ENCODE measurements at places on chromosomes 4 and X.

DNA sequence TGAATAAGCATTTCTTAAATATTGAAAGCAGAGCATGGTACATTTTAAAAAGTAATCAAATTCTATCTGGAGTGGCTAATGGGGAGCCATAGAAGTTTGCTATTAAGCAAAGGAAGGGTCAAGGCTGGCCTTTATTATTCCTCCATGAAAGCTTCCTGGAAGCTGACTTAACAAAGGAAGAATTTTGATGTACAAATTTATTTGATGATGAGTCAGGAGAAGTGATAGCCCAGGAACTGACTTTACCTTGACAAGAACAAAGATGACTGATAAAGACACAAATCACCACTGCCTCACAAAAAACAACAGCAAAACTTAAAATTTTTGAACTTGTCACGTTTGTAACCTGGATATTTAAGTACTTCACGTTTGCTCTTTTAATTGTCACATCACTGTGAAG is 872.1 kb downstream of the PCDH7 start:
- DNase-seq, result no peak

- no peak for DNase-seq
These were observed 25.4 kb downstream of the COL4A6 start for GRCh38 chrX:108412783-108413182.

- no peak for DNase-seq
These were observed 396.8 kb downstream of the PACRGL start for GRCh38 chr4:21097026-21097425.

- DNase-seq, result no peak
These were observed 27.8 kb downstream of the FRYL start for GRCh38 chr4:48752246-48752645.

- DNase-seq, result no peak
These were observed 10.5 kb downstream of the SORBS2 start for GRCh38 chr4:185801471-185801870.

GRCh38 chr4:152634110-152634760 is 45.6 kb downstream of the TMEM154 start:
- DNase-seq, result no peak

DNA sequence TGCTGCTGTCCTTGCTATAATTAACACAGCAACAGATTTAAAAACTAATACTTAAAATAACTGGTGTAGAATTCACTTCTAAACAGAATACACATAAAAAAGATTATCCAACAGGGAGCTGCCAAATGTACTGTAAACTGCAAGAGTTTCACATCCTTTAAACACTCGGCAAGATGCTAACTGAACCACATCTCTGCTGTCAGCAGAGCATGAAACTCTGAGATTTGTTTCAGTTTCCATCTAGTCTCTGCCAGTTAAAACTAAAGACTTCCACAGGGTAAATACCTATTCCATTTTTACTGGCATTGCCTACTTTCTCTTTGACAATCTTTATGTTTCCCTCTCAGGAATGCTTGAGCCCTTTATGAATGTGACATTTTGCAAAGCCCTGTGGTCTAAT is 127.7 kb downstream of the SLC7A11 start:
- no peak for DNase-seq

DNA sequence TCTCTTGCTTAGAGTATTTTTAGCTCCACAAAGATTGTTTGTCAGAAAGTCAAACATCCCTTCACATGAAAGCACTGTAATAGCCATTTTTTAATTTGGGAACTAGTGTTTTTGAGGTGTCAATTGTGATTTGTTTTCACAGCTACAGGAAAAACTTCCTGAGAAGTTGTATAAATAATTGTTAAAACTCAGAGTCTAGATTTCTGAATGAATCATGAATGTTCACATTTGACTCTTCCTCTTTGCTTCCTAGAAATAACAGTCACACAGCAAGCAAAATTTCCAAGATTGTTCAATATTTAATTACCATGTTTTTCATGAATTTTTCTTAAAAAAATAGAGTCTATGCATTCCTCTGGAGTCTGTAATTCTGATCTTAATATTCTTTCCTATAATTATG is 156.9 kb upstream of the SLC7A11 start:
- no peak for DNase-seq

DNA sequence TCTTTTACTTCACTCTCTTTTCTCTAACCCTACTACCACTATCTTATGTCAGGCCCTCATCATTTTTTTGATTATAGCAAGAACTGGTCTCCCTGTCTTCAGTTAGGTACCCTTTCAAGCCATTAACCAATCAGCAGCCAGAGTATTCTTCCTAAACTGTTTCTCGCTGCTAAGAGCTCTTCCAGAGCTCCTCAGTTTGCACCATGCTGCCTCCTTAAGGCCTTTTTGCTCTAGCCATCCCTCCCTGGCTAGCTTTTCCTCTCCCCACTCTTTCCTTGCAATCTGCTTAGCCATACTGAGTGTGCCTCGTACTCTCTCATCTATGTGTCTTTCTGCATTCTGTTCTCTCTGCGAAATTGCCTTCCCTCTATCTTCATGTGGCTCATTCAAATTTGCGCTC is 32.9 kb downstream of the KIF4A start:
- DNase-seq, result no peak

- no peak for DNase-seq
These were observed 12.7 kb downstream of the ART3 start for GRCh38 chr4:76087007-76087769.

DNA sequence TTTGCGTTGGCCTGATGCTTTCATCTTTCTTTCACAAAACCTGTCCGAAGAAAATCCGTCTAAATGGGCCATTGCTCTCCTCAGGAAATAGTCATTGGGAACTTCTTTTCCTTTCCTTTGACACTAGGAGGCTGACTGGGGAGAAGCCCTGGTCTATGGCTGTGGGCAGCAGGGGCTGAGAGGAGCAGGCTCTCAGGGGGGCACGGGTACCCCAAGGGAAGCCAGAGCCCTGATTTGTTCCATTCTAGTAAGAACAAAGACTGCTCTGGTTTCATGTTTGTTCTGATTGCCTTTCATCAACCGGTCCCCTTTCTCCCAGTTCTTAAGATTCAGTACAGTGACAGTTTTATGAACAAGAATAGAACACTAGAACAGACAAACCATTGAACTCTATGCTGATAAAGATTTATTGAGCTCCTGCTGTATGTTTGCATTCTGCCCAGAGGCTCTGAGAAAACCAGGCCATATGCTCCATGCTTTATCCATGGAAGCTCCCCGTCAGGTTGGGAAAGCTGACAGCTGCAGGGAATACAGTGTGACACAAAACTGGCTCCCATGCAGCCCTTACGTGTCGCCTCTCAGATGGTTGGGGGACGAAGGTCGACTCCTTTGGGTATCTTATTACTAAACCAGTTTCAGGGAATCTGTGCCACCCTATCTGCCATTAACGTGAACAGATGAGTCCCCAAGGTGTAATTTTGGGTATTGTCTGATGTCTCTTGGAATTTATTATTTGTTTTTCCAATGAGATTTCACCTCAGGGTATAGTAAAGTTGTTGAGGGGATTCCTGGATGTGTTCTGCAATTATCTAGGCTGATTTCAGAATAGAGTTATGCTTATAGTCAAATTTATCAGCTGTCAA is 72.4 kb upstream of the MSANTD1 start:
- no peak for DNase-seq

- DNase-seq, result no peak
These were observed 329.3 kb upstream of the RPS6KA3 start for GRCh38 chrX:20595928-20596575.

GRCh38 chrX:7635604-7636003 is 207.4 kb upstream of the VCX start:
- no peak for DNase-seq

- no peak for DNase-seq
These were observed 118.1 kb downstream of the ENPP6 start for GRCh38 chr4:184099535-184099966.

DNA sequence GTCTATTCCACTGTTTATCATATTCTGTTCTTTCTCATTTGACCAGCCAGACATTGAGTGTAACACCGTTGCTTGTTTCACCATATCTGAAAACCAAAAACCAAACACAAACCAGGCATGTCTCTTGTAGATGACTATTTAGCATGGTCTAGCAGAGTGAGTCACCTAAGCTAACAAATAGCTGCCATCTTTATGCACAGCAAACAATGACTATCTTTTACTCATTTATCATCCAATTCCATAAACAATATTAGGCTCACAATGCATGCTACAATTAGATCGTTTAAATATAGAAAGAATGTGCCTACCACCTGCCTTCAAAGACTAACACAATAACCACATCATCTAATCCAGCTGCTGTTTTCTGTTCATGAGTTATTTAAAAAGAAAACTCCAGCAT is 495.4 kb downstream of the PCDH19 start:
- no peak for DNase-seq

GRCh38 chrX:133306316-133306715 is 88.2 kb upstream of the TFDP3 start:
- no peak for DNase-seq

DNA sequence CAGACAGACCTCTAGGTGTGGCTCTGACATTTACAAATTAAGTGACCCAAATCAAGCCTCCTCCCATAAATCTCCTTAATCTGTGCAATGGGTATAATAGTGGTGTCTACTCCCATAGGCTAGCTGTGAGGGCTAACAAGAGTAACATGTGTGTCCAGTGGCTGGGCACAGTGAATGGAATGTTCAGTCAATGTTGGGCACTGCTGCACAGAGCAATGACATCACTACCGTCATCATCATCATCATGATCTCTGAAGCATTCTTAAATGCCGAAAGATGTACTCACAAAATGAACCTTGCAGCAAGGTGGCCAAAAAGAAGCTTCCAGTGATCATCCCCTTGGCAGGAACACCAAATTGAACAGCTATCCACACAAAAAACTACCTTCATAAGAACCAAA is 43.5 kb downstream of the CHRNA9 start:
- DNase-seq, result no peak

DNA sequence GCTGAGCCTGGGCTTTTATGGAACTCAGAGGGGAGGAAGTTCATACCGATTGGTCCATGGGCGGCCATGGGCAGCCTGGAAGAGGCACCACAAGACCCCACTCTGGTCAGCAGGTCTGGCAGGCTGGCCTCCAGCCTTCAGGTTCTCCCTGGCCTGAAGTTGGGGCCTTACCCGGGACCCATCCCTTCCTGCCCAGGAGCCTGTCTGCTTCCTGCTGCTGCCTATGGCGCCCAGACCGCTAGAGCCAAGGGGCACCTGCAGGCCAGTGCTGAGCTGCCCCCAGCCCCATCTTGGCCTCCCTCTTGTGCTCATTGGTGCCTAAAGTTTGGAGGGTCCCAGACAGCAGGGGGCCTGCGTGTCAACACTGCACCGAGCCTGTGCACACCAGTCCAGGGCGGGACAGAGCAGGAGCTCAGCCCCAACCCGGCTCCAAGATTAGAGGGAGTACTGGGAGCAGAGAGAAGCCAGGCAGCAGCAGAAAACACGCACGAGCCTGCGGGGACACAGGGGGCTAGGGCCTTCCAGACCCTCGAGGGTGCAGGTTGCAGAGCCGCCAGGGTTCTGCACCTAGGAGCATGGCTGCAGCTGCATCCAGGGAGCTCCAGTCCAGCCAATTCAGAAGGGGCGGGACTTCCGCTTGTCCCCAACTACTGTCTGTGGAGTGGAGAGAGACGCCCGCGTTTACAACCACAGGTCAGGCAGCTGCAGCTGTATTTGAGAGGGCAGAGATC is 30.7 kb upstream of the ZNF280C start:
- no peak for DNase-seq

GRCh38 chrX:54495814-54496516 is at the start of gene FGD1:
FGD1 (minus strand) TSS chrX:54496234; CDS start chrX:54495432, 802 bp downstream.
- peak; percentile 7 for DNase-seq

- no peak for DNase-seq
These were observed 154.6 kb upstream of the MAGEB2 start for GRCh38 chrX:30060718-30061117.

GRCh38 chrX:52420824-52421443 is 52.1 kb downstream of the XAGE2 start:
- DNase-seq, result no peak

DNA sequence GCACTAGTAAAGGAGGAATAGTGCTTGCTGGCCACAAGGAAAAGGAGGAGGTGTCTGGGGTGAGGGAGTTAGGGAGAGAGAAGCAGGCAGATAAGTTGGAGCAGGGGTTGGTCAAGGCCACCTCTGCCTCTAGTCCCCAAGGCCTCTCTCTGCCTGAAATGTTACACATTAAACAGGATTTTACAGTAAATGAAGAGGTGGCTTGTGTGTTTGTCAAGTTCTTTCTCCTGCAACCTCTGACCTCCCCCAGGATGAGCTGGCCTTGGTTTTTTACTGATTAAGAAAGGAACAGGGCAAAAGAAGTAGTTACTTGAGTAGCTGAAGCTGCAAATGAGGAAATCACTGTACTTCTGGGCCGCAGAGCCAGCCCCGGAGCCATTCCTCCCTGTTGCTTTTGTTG is 2.0 kb downstream of the GJB1 start:
- no peak for DNase-seq

GRCh38 chr4:113539408-113539807 is 222.1 kb downstream of the CAMK2D start:
- no peak for DNase-seq

DNA sequence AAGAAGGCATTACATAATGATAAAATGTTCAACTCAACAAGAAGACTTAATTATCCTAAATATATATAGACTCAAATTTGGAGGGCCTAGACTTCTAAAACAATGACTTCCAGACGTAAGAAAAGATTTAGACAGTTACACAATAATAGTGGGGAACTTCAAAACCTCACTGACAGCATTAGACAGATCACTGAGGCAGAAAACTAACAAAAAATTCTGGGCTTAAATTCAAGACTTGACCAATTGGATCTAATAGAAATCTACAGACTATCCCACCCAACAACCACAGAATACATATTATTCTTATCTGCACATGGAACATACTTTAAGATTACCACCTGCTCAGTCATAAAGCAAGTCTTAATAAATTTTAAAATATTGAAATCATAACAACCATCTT is 93.3 kb upstream of the ARSJ start:
- DNase-seq, result no peak

GRCh38 chr4:155952501-155952901 is 1.2 kb downstream of the CTSO start:
- no peak for DNase-seq

DNA sequence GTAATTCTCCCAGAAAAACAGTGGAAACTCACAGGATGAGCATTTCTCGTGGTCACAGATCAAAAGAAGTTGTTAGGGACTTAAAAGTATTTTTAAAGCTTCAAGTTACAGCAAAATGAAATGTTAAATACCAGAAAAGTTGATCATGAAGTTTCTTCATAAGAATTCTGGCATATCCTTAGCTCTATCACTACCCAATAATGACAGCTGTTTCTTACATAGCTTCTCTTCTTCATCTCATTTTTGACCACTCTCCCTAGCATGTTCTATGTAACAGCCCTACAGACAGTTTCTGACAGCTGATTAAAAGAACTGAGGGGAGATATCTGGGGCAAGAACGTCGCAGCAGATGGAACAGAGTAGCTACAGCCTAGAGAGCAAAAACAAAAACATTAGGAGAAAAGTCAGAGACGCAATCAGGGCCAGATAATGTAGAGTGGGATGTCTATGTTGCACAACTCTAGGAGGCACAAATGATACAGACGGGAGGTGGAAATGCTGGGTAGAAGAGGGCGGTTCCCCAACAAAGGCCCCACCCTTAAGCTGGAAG is 108.7 kb downstream of the CORIN start:
- DNase-seq, result no peak

DNA sequence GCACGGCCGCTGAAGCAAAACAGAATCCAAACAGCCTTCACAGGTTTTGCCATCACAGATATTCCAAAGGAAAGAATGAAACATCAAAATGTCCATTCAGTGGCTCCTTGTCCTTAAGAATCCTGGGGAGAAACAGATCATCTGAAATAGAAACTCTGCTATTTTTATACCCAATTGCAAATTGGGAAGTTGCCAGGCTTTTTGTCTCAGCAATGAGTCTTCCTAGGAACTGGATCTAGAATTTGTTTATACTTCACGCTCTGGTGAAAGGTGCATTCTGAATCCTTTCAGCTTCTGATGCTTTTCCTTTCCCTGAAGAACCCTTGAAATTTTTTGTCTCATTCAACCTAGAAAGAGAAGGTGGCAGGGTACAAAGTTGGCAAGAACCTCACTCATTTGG is 218.9 kb downstream of the FBXW7 start:
- no peak for DNase-seq
